IMR-90 (cell line): ENCODE measurements at places on chromosomes 4 and X. TPM values are rescaled to one million over a fixed set of nuclear protein-coding genes. Genes with fewer than 3 reads are reported as not detected.

DNA sequence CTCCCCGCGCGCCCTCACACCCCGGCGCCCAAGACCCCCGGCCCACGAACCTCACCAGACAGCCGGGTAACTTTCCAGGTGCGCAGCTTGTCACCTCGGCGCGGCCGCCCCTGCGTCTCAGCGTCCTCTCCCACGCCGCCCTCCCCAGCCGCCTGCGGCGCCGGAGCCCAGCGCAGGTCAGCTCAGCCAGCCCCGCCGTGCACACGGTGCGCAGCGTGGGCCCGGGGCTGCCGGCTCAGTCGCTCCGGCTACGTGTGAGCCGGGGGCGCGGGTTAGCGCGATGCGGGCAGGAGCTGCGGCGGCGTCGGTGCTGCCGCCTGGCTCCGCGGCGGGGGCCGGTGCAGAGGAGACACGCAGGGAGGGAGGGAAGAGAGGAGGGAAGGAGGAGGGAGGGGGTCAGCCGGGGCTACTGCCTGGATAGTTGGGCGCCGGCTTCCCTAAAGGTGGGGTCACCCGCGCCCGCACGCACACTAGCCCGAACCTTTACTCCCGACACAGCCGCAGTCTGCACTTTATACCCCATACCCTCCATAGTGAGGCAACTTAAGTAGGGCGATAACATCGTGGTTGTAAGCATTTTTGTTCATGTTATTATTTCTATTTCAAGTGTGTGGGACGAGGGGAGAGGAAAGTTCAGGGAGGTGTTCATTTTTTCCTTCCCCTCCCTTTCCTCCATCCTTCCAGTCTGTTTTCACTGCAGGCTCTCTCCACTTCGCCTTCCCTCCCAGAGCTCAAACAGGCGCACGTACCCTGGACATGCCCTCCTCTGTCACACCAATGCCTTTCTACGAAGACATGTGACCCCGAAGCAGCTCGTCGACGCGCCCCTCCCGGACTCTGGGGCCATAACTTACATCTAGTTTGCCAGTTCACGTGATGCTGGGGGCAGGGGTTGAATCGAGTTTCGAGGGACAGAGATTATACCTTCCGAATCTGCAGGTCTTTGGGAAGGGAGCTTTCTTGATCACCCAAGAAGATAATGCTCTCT is at the start of gene PRKG2:
Gene PRKG2, minus strand, starts transcription at position 342 of the 988 bp plus-strand sequence. CDS start 10,175 bp downstream, outside the sequence.
- H3K4me1 ChIP-seq: peaks cover 2% of the 10 kb centered on the region; the same call in 1 of the 2 replicates
- peak within 1 kb of the TSS; percentile 82 for H3K27ac ChIP-seq
- H3K4me3 ChIP-seq: peak within 1 kb of the TSS; percentile 64
- H3K36me3 ChIP-seq: no peaks in the 10 kb centered on the region

ODAPH gene
- total RNA-seq: not detected in 2 replicates

FGB gene
- total RNA-seq: not detected in 2 replicates

DNA sequence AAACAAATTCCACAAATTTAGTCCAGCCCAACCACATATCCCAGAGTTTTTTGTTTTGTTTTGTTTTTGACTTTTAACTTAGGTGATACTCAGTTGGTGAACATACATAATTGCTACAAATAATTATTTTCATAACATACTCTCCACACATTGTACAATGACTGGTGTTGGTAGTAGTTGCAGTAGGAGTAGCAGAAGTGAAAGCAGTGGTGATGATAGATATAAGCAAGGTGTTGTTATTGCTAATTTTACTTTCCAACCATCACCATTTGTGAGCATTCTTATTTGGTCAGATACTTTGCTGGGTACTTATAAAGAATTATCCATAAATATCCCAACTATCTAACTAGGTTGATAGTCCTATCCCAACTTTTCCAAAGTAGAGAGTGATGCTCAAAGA is 47.3 kb downstream of the ARHGAP24 start:
- no peaks in the 10 kb centered on the region for H3K4me1 ChIP-seq
- no peak overlapping the region for H3K27ac ChIP-seq
- H3K27me3 ChIP-seq: no peaks in the 10 kb centered on the region
- H3K4me3 ChIP-seq: no peak overlapping the region

SPANXN3 gene
- not detected in 2 replicates for total RNA-seq

DNA sequence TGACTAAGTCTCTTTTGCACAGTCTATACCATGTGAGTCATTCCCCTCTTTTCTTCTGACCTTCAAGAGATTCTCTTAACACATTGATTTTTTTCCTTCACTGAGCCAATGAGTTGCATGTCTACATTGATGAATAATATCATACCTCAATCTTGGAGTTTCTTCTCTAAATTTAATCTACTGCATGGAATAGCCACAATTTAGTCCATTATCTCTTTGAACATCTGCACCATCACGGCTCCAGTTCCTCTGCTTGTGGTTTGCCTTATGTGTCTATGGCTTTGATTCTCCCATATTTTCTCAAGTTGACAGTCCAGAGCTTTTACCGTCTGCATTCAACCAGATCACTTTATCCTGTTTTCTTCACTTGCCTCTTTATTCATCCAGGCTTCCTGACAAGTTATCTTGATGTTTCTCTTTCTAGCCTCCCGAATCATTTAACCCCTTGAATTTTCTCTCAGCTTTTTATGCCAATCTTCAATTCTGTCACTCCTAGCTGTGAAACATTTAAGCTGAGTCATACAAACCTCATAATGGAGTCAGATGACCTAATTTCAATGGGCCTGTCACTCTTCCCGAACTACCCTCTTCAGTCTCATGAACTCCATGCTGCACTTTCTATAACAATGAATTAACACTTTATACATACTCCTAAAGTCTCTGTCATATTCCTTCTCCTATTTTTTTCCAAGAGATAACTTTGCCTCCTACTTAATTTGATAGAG is 222.3 kb downstream of the CPE start:
- H3K27me3 ChIP-seq: no peaks in the 10 kb centered on the region
- no peak for DNase-seq
- no peaks in the 10 kb centered on the region for H3K4me1 ChIP-seq
- no peaks in the 10 kb centered on the region for H3K36me3 ChIP-seq
- no peak overlapping the region for H3K27ac ChIP-seq

DNA sequence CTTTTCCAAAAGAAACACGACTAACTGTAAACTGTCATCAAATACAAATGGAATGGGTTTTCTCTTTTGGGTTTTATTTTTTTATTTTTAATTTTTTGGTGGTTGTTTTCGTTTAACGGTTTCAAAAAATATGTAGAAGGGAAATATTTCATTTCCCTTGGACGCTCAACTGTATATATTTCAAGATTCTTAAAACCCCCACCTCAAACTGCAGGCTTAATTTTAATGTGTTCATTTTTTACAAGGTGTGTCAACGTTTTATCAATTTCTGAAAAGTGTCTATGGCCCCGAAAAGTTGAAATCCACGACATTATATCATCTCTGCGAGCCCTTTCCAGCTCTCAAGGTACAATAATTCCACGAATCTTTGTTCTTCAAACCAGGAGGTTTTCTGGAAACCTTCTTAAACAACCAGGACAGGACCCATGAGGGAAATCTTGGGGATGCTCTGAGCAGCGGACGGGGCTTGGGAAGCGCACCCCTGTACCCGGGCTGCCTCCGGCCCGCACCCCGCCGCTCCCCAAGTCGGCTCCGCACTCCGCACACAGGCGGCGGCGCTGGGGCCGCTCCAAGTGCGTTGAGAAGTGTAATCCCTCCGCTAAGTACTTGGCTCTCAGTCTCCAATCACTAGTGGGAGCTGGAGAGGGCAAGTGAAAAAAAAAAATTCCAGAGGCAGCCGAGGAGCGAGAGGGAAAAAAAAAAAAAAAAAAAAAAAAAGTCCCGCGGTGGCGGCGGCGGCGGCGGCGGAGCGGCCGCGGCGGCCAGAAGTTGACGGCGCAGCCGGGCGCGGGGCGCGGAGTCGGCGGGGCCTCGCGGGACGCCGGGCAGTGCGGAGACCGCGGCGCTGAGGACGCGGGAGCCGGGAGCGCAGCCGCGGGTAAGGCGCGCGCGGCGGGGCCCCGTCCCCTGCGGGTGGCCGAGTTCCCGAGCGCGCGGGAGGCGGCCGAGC is at the start of gene BMPR1B:
Gene BMPR1B, plus strand, starts transcription at position 764 of the 949 bp plus-strand sequence. CDS start 346,470 bp downstream, outside the sequence.
- H3K4me1 ChIP-seq: no peaks in the 10 kb centered on the region
- peaks cover 33% of the 10 kb centered on the region for H3K27me3 ChIP-seq

DNA sequence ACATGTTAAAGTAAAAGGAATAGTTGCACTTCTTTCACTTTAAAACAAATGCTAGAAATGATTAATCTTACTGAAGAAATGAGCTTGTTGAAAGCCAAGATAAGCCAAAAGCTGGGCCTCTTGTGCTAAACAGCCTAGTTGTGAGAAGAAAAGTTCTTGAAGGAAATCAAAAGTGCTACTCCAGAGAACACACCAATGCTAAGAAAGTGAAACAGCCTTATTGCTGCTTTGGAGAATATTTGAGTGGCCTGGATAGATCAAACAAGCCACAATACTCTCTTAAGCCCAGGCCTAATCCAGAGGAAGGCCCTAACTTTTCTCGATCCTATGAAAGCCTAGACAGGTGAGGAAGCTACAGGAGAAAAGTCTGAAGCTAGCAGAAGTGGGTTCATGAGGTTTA is 967.9 kb upstream of the INTU start:
- no peaks in the 10 kb centered on the region for H3K4me1 ChIP-seq
- no peak for DNase-seq
- no peak overlapping the region for H3K27ac ChIP-seq
- no peaks in the 10 kb centered on the region for H3K36me3 ChIP-seq
- no peaks in the 10 kb centered on the region for H3K27me3 ChIP-seq

- peaks cover 32% of the 10 kb centered on the region for H3K36me3 ChIP-seq
- H3K27me3 ChIP-seq: no peaks in the 10 kb centered on the region
- no peak overlapping the region for H3K4me3 ChIP-seq
- DNase-seq: no peak
Measured at GRCh38 chr4:183255487-183255886, 64.6 kb downstream of the CLDN22 start.

DNA sequence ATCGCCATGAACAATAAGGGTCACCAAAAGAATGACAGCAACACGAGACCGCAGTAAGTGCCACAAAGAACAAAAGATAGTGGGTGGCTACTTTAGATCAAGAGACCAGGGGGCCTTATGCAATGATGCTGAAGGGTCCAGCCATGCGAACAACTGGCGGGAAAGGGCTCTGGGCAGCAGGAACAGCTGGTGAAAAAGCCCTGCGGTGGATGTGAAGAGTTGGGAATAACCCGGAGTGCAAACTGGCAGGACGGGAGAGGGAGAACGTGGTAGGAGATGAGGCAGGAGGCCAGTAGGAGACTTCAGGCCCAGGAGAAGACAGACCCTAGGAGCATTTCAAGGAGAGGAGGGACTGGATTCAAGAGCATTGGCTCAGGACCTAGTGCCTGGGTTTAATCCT is 120.2 kb downstream of the AFAP1 start:
- no peak overlapping the region for H3K27ac ChIP-seq
- no peak for DNase-seq
- H3K4me1 ChIP-seq: peaks cover 40% of the 10 kb centered on the region

- no peaks in the 10 kb centered on the region for H3K36me3 ChIP-seq
- no peaks in the 10 kb centered on the region for H3K27me3 ChIP-seq
- no peak overlapping the region for H3K27ac ChIP-seq
- no peak overlapping the region for H3K4me3 ChIP-seq
- no peak for DNase-seq
Measured at GRCh38 chr4:144621681-144622080, 24.3 kb upstream of the HHIP start.

GRCh38 chr4:114613560-114613959 is 15.0 kb downstream of the UGT8 start:
- no peak overlapping the region for H3K4me3 ChIP-seq
- no peaks in the 10 kb centered on the region for H3K4me1 ChIP-seq
- no peak overlapping the region for H3K27ac ChIP-seq
- H3K36me3 ChIP-seq: no peaks in the 10 kb centered on the region
- H3K27me3 ChIP-seq: no peaks in the 10 kb centered on the region

DNA sequence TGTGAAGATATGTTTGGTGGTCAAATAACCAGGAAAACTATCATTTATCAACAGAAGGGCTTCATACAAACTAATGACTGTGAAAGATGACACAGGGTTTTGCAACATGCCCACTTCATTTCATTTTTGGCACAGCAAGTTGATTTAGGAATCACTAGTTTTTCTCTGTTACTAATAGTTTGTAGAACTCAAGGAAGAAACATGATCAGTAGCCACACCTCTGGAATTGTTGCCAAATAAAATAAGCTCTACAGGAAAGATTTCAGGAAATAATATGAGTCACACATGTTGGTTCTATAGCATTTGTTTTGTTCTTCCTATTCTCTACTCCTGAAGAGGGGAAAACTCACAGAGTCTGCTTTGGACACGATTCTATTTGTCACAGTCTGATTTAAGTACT is 255.4 kb downstream of the TLL1 start:
- no peak overlapping the region for H3K27ac ChIP-seq
- no peaks in the 10 kb centered on the region for H3K36me3 ChIP-seq
- no peaks in the 10 kb centered on the region for H3K27me3 ChIP-seq

MED28 gene
- 7.2 and 9.3 TPM in 2 replicates for total RNA-seq

GRCh38 chrX:23394421-23394820 is 59.8 kb downstream of the PTCHD1 start:
- no peaks in the 10 kb centered on the region for H3K4me1 ChIP-seq
- H3K27me3 ChIP-seq: no peaks in the 10 kb centered on the region
- no peaks in the 10 kb centered on the region for H3K36me3 ChIP-seq
- H3K27ac ChIP-seq: no peak overlapping the region
- H3K4me3 ChIP-seq: no peak overlapping the region

GRCh38 chr4:71677568-71677967 is 106.3 kb downstream of the GC start:
- H3K27me3 ChIP-seq: peaks cover 3% of the 10 kb centered on the region; the same call in 1 of the 2 replicates
- H3K36me3 ChIP-seq: no peaks in the 10 kb centered on the region
- no peak overlapping the region for H3K4me3 ChIP-seq
- no peak overlapping the region for H3K27ac ChIP-seq

DNA sequence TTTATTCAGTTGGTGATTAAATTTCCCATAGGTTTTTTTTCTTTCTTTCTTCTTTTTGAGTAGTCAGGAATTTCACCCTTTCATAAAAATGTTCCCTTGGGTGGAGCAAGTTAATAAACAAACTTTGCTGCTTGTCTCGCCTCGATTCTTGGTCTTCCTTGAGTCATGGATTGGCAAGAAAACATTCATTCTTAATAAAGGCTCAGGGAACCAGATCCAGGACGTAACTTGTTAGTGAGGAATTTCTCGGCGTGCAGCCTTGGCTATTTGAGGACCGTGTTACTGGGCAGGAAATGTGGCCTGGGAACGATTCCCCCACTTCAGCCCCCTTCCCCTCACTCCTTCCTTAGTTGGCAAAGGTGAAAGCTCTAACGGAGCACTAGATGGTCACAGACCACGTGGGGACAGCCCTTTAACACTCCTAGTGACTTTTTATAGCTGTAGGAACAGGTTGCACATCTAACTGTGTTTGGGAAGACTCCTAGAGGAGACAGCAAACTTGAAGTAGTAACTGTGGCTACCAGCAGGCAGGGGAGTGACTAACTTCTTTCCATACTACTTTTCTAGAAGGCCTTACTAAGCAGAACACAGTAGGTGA is 106.8 kb downstream of the UCHL1 start:
- no peak overlapping the region for H3K27ac ChIP-seq
- DNase-seq: no peak
- H3K27me3 ChIP-seq: peaks cover 27% of the 10 kb centered on the region
- H3K36me3 ChIP-seq: no peaks in the 10 kb centered on the region
- H3K4me3 ChIP-seq: no peak overlapping the region

- no peak overlapping the region for H3K4me3 ChIP-seq
- H3K27me3 ChIP-seq: no peaks in the 10 kb centered on the region
- no peak overlapping the region for H3K27ac ChIP-seq
- no peak for DNase-seq
Measured at GRCh38 chrX:79107891-79108718, 36.4 kb upstream of the GPR174 start.
